ENCODE measurements at places on chromosomes 4 and X. TPM values are rescaled to one million over a fixed set of nuclear protein-coding genes. Genes with fewer than 3 reads are reported as not detected.

SSX1 gene
- not detected for total RNA-seq

F9 gene
- total RNA-seq: 98.4 TPM

- H3K4me1 ChIP-seq: no peaks in the 10 kb centered on the region
- H3K27ac ChIP-seq: no peak overlapping the region
- no peak for DNase-seq
- no peaks in the 10 kb centered on the region for H3K27me3 ChIP-seq
Observed at GRCh38 chrX:14670819-14671218, 141.5 kb downstream of the GLRA2 start.

DNA sequence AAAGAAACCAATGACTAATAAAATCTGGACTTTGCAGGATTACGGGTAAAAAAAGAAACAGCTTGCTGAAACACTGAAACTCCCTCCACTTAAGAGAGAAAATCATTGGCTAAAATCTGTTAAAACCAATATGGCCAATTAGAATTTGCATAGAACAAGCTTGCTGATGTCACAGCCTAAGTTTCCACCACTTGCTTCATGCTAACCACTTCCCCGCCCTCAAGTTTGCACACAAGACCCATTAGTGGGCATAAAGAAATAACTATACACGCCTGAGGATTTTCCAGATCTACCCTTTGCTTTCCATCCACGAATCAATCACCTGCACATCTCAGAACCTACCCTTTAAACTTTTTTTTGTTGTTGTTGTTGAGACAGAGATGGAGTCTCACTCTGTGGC, 42.7 kb upstream of the PHEX start:
- H3K4me3 ChIP-seq: no peak overlapping the region
- no peaks in the 10 kb centered on the region for H3K4me1 ChIP-seq
- H3K36me3 ChIP-seq: peaks cover 4% of the 10 kb centered on the region
- H3K27me3 ChIP-seq: no peaks in the 10 kb centered on the region
- no peak for DNase-seq

- no peak overlapping the region for H3K27ac ChIP-seq
- H3K4me3 ChIP-seq: no peak overlapping the region
- no peaks in the 10 kb centered on the region for H3K27me3 ChIP-seq
- H3K4me1 ChIP-seq: peaks cover 2% of the 10 kb centered on the region
- DNase-seq: peak; percentile 91
Observed at GRCh38 chr4:38730830-38731646, 51.8 kb downstream of the TLR10 start.
